Trophoblast cell (in vitro differentiated cells and primary cell): ENCODE measurements at places on chromosomes 2 and 18.

DNA sequence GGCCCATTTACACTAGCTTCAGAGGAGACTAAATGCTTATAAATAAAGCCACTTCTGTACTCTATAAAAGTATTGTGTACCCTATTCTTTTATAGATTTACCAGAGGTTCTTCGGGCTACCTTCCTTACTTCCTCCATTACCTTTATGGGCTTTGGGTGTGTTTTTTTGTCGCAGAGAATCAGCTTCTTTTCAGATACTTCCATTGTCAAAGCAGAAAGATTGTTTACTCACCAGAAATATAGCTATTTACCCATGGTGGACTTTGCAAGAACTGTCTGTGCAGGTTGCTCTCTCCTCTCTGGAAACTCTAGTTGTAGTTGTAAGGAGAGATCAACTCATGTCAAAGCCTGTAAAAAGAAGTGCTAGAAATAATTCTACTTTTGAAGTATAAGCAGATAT is 14.8 kb downstream of the CCDC121 start:
- DNase-seq = no peak

- no peak for DNase-seq
These were observed 103.8 kb downstream of the TMEFF2 start for GRCh38 chr2:192090911-192091310.

- peak; percentile 86 for DNase-seq
These were observed 82.8 kb upstream of the SEC11C start for GRCh38 chr18:59056706-59057492.

- DNase-seq = no peak
These were observed 553.7 kb upstream of the SYT4 start for GRCh38 chr18:43830947-43831346.

DNA sequence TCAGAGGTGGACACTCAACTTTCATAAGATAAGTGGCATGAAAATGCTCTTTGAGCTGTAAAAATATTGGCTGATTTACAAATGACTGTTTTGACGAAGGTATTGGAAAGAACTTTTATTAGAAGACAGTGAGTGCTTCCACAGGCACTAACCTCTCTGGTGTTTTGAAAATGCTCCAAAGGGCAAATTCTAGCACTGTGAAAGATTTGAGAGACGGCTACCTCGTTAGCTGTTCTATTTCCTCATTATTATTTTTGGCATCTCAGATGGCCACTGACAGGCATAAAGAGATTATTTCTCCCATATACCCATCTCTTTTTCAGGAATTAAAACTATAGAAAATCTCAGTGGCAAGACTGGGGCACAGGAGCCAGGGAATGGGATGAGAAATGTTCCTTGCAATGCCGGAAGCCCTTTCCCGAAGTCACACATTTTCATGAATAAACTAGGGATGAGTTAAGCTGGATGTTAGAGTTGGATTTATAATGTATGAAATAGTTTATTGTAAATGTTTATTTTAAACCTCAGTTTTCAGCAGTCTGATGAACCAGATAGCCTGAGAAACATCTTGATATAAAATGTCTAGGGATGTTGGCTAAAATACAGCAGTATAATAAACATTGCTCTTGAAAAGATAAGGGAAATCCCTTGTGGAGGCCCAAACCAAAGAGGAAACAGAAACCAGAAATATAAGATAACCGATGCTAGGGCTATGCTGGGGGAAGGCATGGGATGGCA is 175.7 kb downstream of the ASB1 start:
- no peak for DNase-seq

DNA sequence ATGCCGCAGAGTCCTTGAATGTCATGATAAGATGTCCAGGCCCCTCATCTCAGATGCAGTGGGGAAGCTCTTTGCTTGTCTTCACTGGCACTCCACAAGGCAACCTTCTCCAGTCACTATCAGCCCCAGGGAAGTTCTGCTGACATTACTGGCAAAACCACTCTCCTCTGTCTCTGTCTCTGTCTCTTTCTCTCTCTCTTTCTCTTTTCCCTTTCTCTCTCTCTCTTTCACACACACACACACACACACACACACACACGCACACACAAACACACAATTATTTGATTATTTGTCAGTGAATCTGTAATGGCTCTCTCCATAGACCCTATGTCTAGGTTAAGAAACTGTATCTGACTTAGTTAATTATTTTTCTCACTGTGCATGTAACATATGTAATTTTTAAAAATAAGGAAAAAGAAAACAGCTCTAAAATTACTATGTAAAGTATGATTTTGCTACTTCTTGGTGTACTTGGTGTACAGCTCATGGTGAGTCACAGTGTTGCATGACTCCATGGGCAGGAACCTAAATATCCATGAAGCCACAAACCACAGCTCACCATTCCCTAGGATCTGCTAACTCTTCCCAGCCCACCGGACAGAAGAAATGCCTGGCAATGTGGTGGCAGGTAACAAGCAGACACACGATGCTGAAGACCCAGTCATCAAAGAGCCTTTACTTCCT is 594.9 kb upstream of the ID2 start:
- DNase-seq = no peak

- DNase-seq = peak; percentile 99
These were observed 12.5 kb upstream of the LBH start for GRCh38 chr2:30218814-30219213.

- no peak for DNase-seq
These were observed 51.0 kb upstream of the CYP26B1 start for GRCh38 chr2:72198532-72199241.

DNA sequence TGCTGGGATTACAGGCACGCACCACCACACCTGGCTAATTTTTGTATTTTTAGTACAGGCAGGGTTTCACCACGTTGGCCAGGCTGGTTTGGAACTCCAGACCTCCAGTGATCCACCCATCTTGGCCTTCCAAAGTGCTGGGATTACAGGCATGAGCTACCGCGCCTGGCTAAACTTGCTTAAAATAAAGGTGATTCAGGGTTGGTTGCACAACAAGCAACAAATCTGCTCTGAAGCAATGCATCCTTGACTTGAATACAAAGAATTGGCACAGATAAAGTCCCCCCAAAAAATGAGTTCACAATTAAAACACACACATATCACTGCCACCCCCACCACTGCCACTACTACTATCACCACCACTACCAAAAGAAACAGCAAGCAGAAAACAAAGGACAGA is 34.9 kb downstream of the CCDC88A start:
- peak; percentile 53 for DNase-seq

DNA sequence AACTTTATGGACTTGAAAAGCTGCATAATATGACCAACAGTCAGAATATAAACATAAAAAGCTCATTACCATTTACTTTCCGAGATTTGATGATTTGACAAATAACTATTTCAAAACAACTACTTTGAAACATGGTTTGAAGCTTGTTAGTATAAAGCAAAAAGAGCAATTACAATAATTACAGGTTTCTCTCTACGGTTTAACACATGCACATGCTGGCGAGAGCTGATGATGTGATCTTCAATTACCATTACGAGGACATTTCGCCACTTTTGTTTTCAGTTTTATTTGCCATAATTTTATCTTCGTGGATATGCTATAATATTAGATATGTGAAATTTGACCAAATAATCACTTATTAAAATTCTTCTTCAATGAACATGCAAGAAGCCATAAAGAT is 270.1 kb downstream of the TCF4 start:
- DNase-seq = no peak

DNA sequence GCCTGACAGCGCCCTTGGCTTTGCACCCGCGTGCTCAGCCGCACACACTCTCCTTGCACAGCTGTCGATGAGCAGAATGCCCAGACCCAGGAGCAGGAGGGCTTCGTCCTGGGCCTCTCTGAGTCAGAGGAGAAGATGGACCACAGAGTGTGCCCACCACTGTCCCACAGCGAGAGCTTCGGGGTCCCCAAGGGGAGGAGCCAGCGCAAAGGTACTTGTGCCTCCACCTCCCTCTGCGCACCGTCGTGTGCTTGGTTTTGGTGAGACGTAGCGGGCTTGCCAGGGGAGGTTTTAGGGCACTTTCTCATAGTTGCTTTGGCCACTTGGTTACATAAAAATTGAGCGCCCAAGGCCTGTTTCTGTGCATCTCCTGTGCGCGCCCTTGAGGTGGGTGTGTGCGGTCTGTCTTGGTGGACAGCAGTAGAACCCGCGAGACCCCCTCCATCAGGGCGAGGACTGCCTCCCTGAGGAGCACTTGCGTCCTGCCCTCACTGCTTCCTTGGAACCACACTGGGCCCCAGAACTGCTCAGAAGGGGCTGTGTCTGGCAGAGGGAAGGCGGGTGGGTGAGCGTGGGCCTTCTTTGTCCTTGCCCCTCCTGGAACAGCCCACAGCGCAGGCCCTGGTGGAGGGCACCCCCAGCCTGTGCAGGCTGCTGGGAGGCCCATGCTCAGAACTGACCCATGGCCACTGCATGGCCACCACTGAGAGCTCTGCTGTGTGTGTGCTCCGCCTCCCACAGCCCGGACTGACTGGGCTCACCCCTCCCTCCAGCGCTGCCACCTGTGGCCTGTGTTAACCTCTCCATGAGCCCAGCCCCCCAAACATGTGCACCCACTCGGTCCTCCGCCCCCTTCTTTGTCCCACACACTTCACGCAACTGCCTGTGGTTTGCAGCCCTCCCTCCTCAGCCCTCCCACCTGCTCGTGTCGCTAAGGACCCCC is 95.9 kb downstream of the DGKD start:
- no peak for DNase-seq

- DNase-seq = no peak
These were observed 109.7 kb upstream of the MGAT5 start for GRCh38 chr2:134144081-134144596.
